ENCODE measurements at places on chromosomes 5 and 9. TPM values are rescaled to one million over a fixed set of nuclear protein-coding genes. Genes with fewer than 3 reads are reported as not detected.
A peak's percentile ranks its signal among the peaks of the same experiment; 100 is the strongest.

- no peak for DNase-seq
These were observed 455.7 kb upstream of the NUDT12 start for GRCh38 chr5:104018299-104018698.

DNA sequence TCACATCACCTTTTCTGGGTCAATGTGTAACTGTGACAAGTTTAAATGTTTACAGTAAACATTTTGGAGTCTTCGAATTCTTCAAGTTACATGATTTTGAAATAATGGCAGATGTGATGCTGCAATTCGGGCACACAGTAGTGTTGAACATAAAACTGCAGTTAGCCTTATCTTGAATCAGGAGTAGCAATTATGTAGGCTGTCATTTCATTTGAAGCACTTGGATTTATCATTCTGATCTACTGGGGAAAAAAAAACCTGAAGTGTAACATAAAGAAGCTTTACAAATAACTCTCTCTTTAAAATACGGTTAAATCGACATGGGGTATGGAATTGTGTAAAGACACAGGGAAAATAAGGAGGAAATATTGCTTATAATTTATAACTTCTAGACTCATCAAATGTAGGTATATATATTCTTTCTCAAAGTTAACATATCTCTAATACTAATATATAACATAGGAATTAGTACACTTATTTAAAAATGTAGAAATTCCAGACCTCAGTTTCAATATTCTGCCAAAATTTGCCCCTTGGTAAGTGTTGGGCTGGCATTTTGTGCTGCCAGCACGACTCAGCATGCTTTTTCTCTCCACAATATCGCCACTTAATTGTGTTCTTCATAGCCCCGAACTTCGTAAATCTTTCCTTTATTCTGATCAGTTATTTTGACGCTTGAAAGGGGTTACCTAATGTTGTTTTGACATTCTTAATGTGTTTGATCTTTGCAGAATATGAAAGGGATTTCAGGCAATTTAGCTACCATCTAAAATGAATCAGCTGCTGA lies 226.7 kb downstream of the PRR16 start:
- no peak for DNase-seq

DNA sequence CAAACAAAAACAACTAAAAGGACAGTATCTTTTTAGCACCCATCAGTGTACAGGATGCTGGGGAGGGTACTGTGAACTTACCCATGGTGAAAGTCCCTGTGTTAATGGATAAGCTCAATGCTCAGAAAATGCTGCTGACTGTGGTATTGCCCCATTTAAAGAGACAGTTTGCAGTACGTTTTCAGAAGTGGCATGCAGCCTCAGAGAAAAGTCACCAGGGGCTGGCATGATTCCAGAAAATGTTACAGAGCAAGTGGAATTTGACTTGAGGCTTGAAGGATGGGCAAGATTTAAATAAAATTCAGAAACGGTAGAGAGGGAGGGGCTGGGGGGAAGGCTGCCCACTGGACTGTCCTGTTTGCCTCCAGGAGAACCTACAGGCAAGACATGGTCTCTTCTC lies 7.2 kb downstream of the S1PR3 start:
- DNase-seq, result no peak

DNA sequence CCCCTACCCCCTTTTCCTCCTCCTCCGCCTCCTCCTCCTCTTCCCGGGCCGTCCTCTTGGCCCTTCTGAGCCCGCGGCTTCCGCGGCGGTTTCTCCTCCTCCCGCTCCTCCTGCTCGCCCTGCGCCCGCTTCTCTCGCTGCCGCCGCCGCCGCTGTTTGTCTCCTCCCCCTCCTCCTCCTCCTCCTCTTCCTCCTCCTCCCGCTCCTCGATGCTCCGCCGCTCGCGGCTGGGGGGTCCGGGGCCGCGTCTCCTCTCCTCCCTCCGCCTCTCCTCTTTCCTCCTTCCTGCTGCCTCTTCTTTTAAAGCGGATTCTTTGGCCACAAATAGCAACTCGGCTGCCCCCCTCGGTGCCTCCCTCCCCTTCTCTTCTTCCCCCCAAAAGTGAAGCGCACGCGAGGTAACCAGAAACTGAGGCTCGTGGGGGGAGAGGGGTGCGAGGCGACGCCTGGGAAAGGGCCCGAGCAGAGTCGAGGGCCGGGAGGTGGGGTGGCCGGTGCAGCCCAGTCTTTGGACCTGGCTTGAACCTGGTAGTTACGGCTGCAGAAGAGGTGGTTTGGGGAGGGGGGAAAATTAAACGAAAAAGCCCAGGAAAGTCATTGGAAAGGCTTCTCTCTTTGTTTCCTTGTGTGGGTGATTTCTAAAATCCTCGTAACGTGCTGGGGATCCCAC lies 1058.5 kb upstream of the DMAC1 start:
- DNase-seq, result peak; percentile 60

DNA sequence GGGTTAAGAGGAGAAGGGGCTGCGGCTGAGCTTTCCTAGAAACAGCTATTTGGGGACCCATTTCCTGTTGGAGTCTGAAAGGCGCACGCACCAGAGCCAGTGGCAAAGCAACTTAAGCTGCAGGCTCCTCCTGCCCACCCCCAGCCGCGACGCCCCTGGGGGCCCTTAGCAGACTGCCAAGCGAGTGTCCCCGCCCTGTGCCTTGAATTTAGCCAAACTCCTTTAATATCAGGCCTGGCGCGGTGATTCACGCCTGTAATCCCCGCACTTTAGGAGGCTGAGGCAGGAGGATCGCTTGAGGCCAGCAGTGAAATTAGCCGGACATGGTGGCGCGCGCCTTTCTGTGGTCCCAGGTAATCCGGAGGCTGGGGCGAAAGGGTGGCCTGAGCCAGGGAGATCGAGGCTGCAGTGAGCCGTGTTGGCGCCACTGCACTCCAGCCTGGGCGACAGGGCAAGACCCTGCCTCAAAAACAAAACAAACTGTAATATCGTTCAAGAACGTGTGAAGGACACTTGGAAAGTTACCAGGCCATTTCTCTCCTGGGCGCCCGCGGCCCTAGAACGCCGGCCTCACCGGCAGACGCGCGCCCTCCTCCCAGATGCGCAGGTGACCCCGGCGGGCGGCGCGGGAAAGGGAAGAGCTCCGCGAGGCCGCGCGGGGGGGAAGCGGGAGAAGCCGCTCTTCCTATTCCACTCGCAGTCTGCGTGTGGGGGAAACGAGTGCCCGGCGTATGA lies 1.0 kb upstream of the F2R start:
- DNase-seq, result peak; percentile 68

DNA sequence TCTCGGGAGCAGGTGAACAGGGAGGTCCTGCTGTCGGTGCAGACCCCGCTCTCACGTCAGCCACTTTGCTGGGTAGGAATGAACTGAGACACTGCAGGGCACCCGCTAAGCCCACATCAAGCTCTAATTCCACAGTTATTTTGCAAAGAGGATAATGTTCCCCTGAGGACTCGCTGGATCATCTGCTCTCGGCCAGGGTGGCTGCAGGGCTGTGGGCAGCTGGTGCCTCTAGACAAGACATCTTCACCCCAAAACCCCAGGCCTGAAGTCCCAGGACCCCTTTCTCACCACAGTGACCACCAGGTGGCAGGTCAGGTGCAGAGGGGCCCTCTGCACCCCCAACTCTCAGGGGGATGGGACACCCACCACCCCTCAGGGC lies 135.1 kb upstream of the PPP1R26 start:
- no peak for DNase-seq

GRCh38 chr9:134136118-134136995 lies 475 bp downstream of the WDR5 start:
- DNase-seq, result no peak

GRCh38 chr5:36301858-36302603 lies at the start of gene RANBP3L:
RANBP3L (minus strand) TSS chr5:36301902; CDS start chr5:36301416, 486 bp downstream.
- no peak for DNase-seq

DNA sequence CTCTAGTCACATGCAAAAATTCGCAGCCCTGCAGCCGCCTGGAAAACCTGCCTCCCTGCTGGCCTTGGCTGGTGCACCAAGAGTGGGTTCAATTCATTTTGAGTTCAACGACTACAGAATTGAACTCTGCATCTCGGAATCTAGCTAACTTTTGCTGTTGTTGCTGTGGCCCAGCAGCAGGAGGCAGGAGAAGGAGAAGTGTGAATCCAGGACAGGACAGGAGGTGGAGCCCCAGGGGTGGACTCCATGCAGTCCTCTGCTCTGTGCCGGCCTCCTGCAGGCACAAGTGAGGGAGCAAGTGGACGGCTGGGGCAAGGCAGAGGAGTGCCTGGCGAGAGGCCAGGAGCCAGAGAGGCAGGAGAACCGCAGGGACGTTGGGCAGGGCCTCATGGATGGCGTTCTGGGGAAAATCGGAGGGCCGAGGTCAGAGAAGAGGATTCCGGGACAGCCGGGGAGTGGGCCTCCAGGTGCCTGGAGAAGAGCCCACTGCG lies 214.2 kb downstream of the FANCC start:
- peak; percentile 71 for DNase-seq

GRCh38 chr9:25742256-25742655 lies 64.0 kb upstream of the TUSC1 start:
- DNase-seq, result no peak

GRCh38 chr9:100729336-100729895 lies 151.5 kb downstream of the CAVIN4 start:
- no peak for DNase-seq

DNA sequence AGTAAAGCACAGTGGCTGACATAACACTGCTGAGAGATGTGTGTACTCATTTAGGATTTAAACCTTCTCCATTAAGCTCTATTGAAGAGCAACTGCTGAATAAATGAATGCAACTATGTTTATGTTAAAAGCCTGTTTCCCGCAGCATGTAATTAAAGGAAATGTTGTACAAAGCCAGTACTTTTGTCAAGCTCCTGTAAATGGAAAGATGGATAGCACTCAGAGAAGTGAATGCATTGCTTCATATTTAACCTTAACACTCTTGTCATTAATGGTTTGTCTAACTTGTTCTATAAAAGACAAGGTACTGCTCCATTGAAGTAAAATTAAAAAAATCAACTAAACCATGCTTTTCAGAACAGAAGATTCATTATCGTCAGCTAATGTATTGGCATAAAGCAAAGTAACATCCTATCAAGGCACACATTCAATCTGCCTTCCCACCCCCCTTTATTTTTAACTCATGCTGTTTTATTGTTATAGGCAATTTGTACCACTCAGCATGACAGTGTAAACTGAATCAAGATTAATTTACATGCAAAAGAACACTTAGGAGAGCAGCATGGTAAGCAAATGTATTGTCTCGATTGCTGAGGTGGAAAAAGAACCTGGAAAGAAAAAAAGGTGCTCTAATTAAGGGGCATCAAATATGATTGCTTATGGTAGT lies 240.9 kb upstream of the TBCA start:
- no peak for DNase-seq

- no peak for DNase-seq
These were observed 70.0 kb upstream of the SSBP2 start for GRCh38 chr5:81820863-81821262.

DNA sequence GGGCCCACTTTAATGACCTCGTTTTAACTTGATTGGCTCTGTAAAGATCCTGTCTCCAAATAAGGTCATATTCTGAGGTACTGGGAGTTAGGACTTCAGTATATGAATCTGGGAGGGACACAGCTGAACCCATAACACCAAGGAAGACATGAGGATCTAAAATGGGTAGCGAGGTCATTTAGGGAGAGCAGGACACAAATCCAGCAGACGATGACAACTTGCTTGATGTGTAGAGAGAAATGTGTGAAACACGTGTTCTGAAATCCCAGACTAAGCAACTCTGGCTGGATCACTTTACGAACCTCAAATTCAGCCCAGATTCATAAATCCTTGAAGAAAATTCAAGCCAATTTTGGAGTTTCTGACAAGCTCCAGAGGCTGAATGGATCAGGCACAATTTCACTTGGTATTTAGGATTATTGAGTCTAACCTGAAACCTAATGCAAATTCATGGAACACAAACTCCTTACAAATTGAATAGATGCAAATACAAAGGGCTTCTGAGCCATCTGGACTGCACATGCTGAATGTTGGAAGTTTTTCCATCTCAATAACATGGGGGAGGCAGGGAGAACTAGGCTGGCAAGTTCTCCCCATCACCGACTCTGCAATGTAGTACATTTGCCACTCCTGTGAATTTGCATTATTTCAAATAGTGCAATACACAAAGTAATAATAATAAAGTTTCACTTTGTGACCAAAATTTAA lies 74.0 kb upstream of the SLC30A5 start:
- DNase-seq, result no peak

GRCh38 chr9:73160868-73161267 lies 9.2 kb downstream of the ANXA1 start:
- no peak for DNase-seq

DNA sequence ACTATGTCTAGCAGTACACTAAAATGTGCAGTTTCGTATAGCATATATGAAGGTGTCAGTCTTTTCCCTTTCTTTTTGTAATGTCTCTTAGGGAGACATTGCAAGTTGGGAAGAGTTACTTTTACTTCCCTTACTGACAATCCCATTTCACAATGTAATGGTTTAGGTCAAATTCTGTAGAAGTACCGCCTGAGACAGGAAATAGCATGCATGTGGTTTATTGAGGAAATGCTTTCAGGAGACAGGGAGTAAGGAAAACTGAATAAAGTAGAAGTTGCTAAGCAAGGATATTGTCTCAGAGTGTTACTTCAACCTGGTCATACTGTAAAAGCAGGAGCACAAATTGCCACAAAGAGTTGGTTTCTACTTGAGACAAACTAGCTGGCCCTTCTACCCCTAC lies 32.1 kb upstream of the MSANTD3 start:
- DNase-seq, result no peak

DNA sequence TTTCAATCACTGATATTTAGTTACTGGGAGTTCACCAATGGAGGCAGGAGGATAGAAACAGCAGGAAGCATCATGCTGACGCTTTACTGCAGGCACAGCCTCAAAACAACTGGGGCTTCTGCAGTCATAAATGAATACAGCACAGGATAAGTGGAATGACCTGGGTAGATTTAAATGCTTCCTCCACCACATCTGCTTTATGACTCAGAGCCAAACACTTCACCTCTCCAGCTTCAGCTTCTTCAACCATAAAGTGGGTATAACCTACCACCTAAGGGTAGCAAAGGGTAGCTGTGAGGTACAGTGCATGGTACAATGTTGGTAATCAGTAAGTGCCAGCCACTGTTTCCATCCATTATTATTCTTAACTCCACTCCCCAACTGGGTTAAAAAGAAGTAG lies 28.4 kb downstream of the RASEF start:
- no peak for DNase-seq

DNA sequence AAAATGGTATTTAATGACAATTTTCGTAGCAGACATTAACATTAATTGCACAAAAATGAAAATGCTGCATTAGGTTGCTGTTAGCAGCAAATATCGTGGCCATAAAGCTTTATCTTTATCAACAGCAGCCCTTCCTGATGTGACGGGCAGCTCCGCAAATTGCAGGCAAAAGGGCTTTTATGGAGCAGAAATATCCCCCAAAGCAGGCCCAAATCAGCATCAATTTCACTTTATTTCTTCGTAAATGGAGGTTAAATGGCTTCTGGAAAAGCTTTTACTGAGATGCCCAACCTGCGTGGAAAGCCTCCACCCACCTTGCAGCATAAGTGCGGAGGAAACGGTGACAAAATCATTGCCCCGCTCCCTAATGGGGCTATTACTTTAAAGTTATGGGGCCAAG lies 77.9 kb upstream of the BARHL1 start:
- peak; percentile 62 for DNase-seq

- DNase-seq, result no peak
These were observed 166.3 kb downstream of the YIPF5 start for GRCh38 chr5:144004146-144004545.

PCDHGA3 gene
- 0.33 TPM for polyA plus RNA-seq

CCL19 gene
- not detected for polyA plus RNA-seq

FAT2 gene
- not detected for polyA plus RNA-seq

INSYN2B gene
- 9.2 TPM for polyA plus RNA-seq

FANCG gene
- 25.1 TPM for polyA plus RNA-seq

TBCA gene
- polyA plus RNA-seq, result 142 TPM

SPATA31E1 gene
- not detected for polyA plus RNA-seq

ZBED3 gene
- polyA plus RNA-seq, result 5.8 TPM

GABBR2 gene
- polyA plus RNA-seq, result not detected

Data from SK-N-SH (cell line).